Left lung (tissue), 14 donors: ENCODE measurements at places on chromosomes 2 and 18. TPM values are rescaled to one million over a fixed set of nuclear protein-coding genes. Genes with fewer than 3 reads are reported as not detected.
A peak's percentile ranks its signal among the peaks of the same experiment; 100 is the strongest.

GRCh38 chr2:44320832-44321231 is 40.5 kb downstream of the PREPL start:
- DNase-seq = no peak
- no peak overlapping the region for H3K27ac ChIP-seq
- H3K36me3 ChIP-seq = no peaks in the 10 kb centered on the region
- H3K4me3 ChIP-seq = no peak overlapping the region
- no peaks in the 10 kb centered on the region for H3K4me1 ChIP-seq
- H3K27me3 ChIP-seq = no peaks in the 10 kb centered on the region

GRCh38 chr2:42424033-42424432 is 63.0 kb upstream of the COX7A2L start:
- H3K27me3 ChIP-seq = no peaks in the 10 kb centered on the region
- H3K4me1 ChIP-seq = no peaks in the 10 kb centered on the region
- DNase-seq = peak; percentile 52
- no peak overlapping the region for H3K4me3 ChIP-seq
- no peaks in the 10 kb centered on the region for H3K36me3 ChIP-seq

- H3K4me1 ChIP-seq = no peaks in the 10 kb centered on the region
- no peaks in the 10 kb centered on the region for H3K36me3 ChIP-seq
- no peak overlapping the region for H3K27ac ChIP-seq
- DNase-seq = no peak
- no peak overlapping the region for H3K4me3 ChIP-seq
- H3K27me3 ChIP-seq = no peaks in the 10 kb centered on the region
Observed at GRCh38 chr2:208346756-208347155, 59.8 kb upstream of the PTH2R start.

- H3K4me1 ChIP-seq = no peaks in the 10 kb centered on the region
- H3K36me3 ChIP-seq = no peaks in the 10 kb centered on the region
- H3K4me3 ChIP-seq = no peak overlapping the region
- DNase-seq = no peak
- H3K27me3 ChIP-seq = no peaks in the 10 kb centered on the region
- no peak overlapping the region for H3K27ac ChIP-seq
Observed at GRCh38 chr2:3602553-3603339, 7.8 kb downstream of the COLEC11 start.

- H3K36me3 ChIP-seq = no peaks in the 10 kb centered on the region
- H3K27me3 ChIP-seq = no peaks in the 10 kb centered on the region
- H3K4me1 ChIP-seq = no peaks in the 10 kb centered on the region
- no peak overlapping the region for H3K27ac ChIP-seq
Observed at GRCh38 chr2:163675388-163675787, 60.4 kb downstream of the FIGN start.

- H3K27ac ChIP-seq = no peak overlapping the region
- H3K4me3 ChIP-seq = no peak overlapping the region
- DNase-seq = no peak
- H3K27me3 ChIP-seq = no peaks in the 10 kb centered on the region
- H3K36me3 ChIP-seq = no peaks in the 10 kb centered on the region
Observed at GRCh38 chr2:236823041-236823629, 253.5 kb downstream of the ACKR3 start.

- DNase-seq = no peak
- no peaks in the 10 kb centered on the region for H3K27me3 ChIP-seq
- no peaks in the 10 kb centered on the region for H3K36me3 ChIP-seq
- no peak overlapping the region for H3K4me3 ChIP-seq
- H3K27ac ChIP-seq = no peak overlapping the region
- H3K4me1 ChIP-seq = no peaks in the 10 kb centered on the region
Observed at GRCh38 chr18:2494921-2495320, 76.4 kb downstream of the METTL4 start.

- no peak overlapping the region for H3K4me3 ChIP-seq
- no peak for DNase-seq
- no peaks in the 10 kb centered on the region for H3K27me3 ChIP-seq
- H3K36me3 ChIP-seq = no peaks in the 10 kb centered on the region
- H3K4me1 ChIP-seq = peaks cover 6% of the 10 kb centered on the region
- no peak overlapping the region for H3K27ac ChIP-seq
Observed at GRCh38 chr2:197315371-197315770, 4.8 kb upstream of the ANKRD44 start.

- no peaks in the 10 kb centered on the region for H3K4me1 ChIP-seq
- no peak for DNase-seq
- no peak overlapping the region for H3K4me3 ChIP-seq
- H3K36me3 ChIP-seq = no peaks in the 10 kb centered on the region
- H3K27me3 ChIP-seq = no peaks in the 10 kb centered on the region
- no peak overlapping the region for H3K27ac ChIP-seq
Observed at GRCh38 chr18:8952769-8953760, 149.4 kb upstream of the NDUFV2 start.

The ADD2 gene
- 12.2 TPM for total RNA-seq
